Pancreas (tissue), 10 donors: ENCODE measurements at places on chromosomes 12 and 14. TPM values are rescaled to one million over a fixed set of nuclear protein-coding genes. Genes with fewer than 3 reads are reported as not detected.

OAS3 gene
- total RNA-seq, result 2.9 TPM

IL22 gene
- total RNA-seq, result not detected

NANOG gene
- total RNA-seq, result 0.28 TPM

GPR65 gene
- total RNA-seq, result 0.14 TPM

DNA sequence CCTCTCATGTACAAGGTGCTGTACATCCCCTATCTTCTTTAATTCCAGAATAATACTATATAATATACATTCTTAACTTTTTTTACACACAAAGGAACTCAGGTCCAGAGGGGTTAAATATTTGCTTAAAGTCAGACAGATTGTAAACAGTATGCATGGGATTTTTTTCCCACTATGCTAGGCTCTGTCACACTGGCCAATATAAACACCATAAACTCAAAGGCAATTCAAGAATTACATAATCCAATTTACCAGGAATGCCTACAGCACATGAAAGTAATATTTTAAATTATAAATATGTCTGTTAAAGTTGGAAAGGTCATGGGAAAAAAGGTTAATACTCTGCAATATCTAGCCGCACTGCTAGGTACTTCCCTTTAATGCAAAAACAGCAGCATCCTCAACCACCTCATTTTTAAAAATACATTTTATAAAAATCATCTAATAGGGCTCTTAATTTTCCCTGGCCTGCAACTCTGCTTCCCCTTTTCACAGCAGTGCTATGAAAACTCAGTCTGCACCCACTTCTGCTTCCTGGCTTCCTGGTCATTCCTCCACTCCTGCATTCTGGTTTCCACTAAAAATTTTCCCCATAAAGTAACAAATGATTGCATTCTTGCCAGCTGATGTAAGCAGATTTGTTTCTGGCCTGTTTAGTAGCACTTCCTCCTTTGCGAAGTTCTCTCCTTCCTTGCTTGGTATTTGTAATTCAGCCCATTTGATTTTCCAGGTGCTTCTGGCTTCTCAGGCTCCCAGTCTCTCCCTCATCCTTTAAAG is 128.1 kb downstream of the ITPR2 start:
- H3K27ac ChIP-seq, result peak overlapping the region; percentile 0
- H3K4me1 ChIP-seq, result peaks cover 12% of the 10 kb centered on the region
- no peak overlapping the region for H3K4me3 ChIP-seq
- DNase-seq, result no peak
- no peaks in the 10 kb centered on the region for H3K36me3 ChIP-seq
